Ammon's horn (tissue), 1 donor: ENCODE measurements at places on chromosomes 5 and 9.

- DNase-seq = no peak
Observed at GRCh38 chr5:65299861-65300260, 181.9 kb downstream of the ADAMTS6 start.

DNA sequence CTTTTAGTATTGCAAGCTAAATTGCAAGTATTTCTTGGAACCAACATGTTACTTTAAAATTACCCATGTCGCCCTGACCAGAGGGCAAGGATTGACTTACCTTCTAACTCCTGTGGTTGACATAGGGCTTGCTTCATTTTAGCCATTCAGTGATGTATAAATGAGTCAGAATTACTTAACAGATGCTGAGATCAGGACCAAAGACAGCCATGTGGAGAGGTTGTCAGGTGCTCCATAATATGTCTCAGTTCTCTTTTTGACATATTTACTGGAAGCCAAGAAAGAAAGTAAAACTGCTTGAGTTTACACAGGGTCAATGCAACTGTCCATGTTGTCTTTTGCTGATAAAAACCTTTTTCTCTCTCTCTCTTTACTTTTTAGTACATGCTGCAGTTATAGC is 33.2 kb downstream of the F2RL2 start:
- no peak for DNase-seq

GRCh38 chr9:95533996-95534680 is 17.4 kb upstream of the PTCH1 start:
- no peak for DNase-seq

- no peak for DNase-seq
Observed at GRCh38 chr5:150740992-150741391, 17.8 kb downstream of the DCTN4 start.

- DNase-seq = peak; percentile 7
Observed at GRCh38 chr9:10005206-10005605, 607.6 kb downstream of the PTPRD start.
